RPMI7951 (cell line): ENCODE measurements at places on chromosomes 4 and X. TPM values are rescaled to one million over a fixed set of nuclear protein-coding genes. Genes with fewer than 3 reads are reported as not detected.

Gene NSG1
- total RNA-seq = not detected in 2 replicates

Gene PITX2
- 0.48 TPM in 1 of 2 replicates, not detected in the other for total RNA-seq

Gene PRSS12
- 0.12 and 0.20 TPM in 2 replicates for total RNA-seq

Gene ITGB1BP2
- total RNA-seq = 0.96 and 0.98 TPM in 2 replicates

Gene ADH7
- total RNA-seq = not detected in 2 replicates

Gene CTSO
- total RNA-seq = 4.7 and 5.0 TPM in 2 replicates

Gene SLC2A9
- 0.49 TPM in 1 of 2 replicates, not detected in the other for total RNA-seq

Gene ATP1B4
- not detected in 2 replicates for total RNA-seq

Gene IL13RA2
- 59.2 and 67.6 TPM in 2 replicates for total RNA-seq

Gene PDHA2
- total RNA-seq = not detected in 2 replicates

Gene CHST7
- total RNA-seq = 3.7 and 6.7 TPM in 2 replicates

Gene MXRA5
- total RNA-seq = 10.6 and 12.7 TPM in 2 replicates

Gene CLIC2
- 11.5 and 14.6 TPM in 2 replicates for total RNA-seq

Gene FOXR2
- 1.2 and 2.0 TPM in 2 replicates for total RNA-seq

Gene CHIC1
- total RNA-seq = 9.8 and 11.2 TPM in 2 replicates

Gene QRFPR
- not detected in 2 replicates for total RNA-seq

Gene PRKG2
- total RNA-seq = not detected in 2 replicates

Gene CXorf49B
- total RNA-seq = not detected in 2 replicates

Gene PCDH10
- 0.10 and 0.12 TPM in 2 replicates for total RNA-seq

Gene SYTL4
- 0.88 and 1.3 TPM in 2 replicates for total RNA-seq

Gene PDE5A
- 0.20 and 0.24 TPM in 2 replicates for total RNA-seq
